Activated T-cell treated with anti-CD3 and anti-CD28 coated beads for 1 hour (primary cell): ENCODE measurements at places on chromosomes 3 and 15.

- no peak for DNase-seq
Measured at GRCh38 chr3:122892118-122892960, 97.5 kb downstream of the SLC49A4 start.

DNA sequence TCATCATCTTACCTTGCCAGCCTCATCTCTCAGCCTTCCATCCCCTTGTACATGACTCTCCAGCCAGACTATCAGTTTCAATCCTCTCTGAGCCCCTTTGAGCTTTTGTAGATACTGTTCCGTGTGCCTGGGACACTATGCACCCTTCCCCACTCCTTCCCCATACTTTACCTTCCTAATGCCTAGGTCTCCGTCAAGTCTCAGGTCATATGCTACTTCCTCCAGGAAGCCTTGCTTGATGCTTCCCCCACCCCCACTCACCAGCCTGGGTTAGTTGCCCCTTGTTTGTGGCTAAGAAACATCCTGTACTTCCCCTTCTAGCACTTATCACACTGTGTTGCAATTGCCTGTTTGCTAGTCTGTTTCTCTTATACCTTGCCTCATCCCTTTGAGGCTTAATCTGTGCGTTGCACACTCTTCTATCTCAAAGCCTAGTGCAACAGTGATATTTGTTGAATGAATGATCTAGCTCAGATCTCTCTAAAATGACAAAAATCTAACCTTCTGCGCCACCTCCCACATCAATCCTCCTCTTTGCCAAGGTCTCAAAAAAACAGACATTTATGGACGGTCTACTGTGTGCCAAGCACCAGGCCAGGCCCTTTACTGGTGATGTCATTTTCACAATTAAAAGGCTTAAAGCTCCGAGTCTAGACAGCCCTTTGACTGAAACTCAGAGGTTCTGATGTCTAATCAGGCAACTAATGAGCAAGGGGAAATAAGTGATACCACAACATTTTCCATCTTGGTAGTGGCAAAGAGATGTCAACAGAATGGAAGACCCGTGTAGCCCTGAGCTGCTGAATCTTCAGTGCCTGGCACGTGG, 6.5 kb upstream of the USP3 start:
- DNase-seq = peak; percentile 63

DNA sequence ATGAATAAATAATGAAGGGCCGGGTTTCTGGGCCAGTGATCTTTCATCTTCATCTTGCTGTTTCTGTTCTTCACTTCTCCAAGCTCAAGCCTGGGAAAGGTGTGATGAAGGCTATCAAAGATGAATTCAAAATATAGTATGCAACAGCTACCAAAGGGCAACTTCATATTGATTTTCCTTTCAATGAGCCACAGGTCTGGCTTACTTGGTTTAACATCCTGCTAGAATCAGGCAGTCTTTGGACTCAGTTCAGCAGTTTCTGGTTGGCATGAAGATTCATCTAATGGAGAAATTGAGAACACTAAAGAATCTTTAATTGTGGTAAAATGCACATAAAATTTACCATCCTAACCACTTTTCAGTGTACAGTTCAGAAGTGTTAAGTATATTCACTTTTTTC, 43.3 kb downstream of the NFKBIZ start:
- DNase-seq = no peak

- no peak for DNase-seq
Measured at GRCh38 chr3:61564395-61565059, 3.2 kb downstream of the PTPRG start.

DNA sequence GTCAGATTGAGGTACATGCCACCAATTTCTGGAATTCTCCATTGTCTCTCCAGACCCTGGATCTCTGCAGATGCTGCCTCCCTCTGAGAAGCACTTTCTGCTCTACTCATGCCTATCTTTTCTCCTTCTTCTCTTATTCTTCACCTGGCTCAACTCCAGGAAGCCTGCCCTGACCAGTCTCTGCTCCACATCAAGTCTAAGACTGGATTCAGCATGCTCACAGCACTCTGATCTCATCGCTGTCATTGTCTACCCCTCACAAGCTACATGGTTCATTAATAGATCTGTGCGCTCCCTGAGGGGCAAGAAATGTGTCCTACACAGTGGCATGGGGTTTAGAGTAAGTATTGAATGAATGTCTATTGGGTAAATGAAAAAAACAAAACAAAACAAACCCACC, 38.7 kb downstream of the CCR4 start:
- DNase-seq = no peak

- DNase-seq = no peak
Measured at GRCh38 chr3:49164983-49165720, 979 bp downstream of the CCDC71 start.

GRCh38 chr3:9168241-9168741, 81.2 kb downstream of the SRGAP3 start:
- DNase-seq = no peak

- DNase-seq = no peak
Measured at GRCh38 chr3:59446775-59447465, 397.1 kb upstream of the CFAP20DC start.

GRCh38 chr3:27883266-27883665, 161.1 kb upstream of the EOMES start:
- DNase-seq = no peak

DNA sequence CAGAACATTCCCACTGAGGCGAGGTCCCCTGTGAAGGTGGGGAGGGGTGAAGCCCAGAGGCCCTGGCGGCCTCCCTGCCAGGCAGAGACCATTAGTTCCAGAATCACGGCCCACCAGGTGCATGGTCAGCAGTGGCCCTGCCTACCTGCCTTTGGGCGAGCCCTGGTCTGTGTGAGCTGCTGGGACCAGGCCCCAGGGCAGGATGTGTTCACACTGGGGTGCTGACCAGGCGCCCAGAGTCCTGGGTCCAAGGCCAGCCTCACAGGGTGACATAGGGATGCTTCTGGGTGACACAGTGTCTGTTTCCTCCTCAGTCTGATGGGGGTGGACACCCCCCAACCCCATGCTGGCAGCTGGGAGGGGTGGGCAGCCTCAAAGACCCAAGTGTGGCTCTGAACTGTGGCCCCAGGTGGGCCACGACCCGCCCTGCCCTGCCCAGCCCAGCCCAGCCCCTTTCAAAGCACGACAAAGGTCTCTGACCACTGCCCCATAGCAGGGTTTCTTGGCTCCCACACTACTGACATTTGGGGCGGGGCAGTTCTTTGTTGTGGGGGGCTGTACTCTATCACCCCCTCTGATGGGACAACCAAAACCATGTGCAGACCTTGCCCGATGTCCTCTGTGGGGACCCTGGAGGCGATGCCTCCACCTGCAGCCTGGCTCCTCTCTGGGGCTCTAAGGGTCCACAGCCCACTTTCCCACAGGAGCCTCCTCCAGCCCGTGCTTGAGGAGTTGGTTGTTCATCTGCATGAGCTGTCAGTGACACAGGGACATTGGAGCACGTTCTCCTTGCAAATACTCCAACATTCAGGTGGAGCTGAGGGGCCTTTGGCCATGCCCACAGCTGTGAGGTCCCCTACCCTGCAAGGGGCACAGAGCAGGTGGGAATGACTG, 44.8 kb upstream of the SLC41A3 start:
- no peak for DNase-seq
